ENCODE measurements at places on chromosomes 4 and X. TPM values are rescaled to one million over a fixed set of nuclear protein-coding genes. Genes with fewer than 3 reads are reported as not detected.

DNA sequence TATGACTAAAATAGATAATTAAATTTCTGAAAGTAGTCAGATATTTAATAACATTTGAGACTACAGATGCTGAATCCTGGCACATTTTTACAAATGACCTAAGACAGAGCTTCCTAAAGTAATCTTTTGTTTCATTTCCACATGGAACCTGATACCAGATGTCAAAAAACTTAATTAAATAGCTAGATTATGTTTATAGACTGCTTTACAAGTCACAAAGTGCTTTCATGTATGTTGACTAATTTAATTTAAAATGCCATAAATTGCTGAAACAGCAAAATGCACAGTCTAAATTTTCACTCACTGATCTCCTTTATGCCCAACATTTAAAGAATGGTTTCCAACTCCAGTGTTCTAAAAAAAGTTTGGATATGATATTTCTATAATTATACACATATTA lies 299.1 kb upstream of the TBX22 start:
- no peak for DNase-seq

- DNase-seq = no peak
Observed at GRCh38 chr4:151688003-151688784, 72.6 kb downstream of the GATB start.

DNA sequence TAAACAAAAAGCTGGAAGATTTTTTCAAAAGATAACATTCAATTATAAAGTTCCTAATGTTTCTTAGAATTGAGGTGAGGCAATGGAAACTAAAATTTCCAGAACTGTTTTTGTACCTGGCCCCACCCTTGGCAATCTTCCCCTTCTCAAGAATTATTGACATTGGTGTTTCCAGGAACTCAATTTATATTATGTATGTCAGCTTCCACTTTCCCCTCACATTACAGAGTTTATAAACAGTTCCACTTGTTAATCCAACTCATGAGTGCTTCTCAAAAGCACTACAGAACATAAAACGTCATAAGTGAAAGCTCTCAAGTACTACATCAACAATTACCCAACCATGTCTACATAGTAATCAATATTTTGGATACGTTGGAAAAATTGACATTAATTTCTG lies 107.4 kb downstream of the FAM13A start:
- no peak for DNase-seq

GRCh38 chrX:104864296-104864695 lies 298.3 kb downstream of the IL1RAPL2 start:
- no peak for DNase-seq

DNA sequence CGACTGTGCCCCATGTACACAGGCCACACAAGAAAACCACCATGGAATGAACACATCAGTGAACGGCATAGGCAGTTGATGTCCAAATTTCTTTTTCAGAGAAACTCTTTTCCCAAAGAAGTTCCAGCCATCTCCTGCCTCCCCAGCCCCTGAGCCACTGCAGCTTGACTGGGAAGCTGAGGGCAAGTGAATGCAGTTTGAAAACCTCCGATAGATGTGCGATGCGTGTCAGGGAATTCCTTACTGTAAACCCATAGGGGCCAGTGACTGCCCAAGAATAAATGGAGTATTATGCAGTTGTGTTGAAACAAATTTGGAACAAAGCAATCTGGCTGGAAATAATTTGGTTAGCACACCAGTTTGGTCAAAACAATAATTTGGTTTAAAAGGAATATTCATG lies 72.1 kb downstream of the ENPP6 start:
- no peak for DNase-seq

GRCh38 chr4:173318240-173318639 lies 15.9 kb downstream of the HMGB2 start:
- DNase-seq = no peak

GRCh38 chr4:932713-933070 lies 432 bp downstream of the TMEM175 start:
- no peak for DNase-seq

GRCh38 chrX:74890676-74891430 lies 34.4 kb downstream of the NEXMIF start:
- DNase-seq = no peak

DNA sequence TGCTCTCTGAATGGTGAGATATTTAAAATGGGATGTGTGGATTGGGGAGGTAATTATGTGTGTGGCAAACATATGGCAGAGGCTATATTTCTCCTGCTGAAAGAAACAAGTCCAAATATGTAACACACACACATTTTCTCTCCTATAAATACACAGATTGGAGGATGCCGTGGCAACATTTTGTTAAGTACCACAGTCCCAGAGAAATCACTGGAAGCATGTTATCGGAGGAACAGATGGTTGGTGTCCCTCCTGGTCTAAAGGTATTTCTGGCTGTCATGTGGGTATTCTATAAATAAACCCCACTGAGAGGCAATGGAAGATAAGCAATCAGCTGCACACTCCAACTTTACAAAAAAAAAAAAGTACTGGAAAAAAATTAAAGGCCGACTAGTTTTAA lies 528.3 kb upstream of the BOD1L1 start:
- no peak for DNase-seq

DNA sequence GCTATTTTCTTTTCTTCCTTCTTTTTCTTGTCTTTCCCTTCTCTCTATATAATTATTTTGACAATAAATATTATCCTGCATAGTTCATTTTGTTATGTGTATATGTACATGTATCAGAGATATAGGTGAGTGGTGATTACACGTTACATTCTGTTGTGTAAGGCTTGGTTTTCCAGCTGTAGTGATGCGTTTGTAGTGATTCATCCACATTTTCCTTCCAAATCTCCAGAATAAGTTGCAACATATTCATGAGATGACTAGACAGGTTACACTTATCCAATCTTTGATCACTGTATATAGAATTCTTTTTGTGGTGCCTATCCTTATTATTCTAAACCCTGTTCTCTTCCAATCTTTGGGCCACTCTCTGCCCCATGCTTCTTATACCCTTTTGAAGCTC lies 540.2 kb downstream of the GBA3 start:
- no peak for DNase-seq

DNA sequence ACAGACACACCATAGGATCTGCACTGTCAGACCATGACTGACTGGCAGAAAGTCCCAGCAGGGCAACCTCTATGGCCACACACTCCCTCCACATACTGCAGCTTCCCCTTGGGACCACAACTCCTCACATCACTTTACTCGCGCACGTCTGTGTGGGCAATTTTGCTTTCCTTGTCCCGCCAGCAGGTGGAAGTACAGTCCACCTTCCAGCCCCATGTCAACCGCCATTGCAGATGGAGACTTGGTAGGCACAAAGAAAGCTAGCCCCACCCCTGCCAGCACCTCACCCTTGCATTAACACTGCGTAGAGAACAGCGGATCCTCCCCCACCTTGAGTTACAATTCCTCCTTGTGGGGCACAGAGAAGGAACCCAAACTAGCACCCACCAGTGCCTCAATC lies 74.4 kb upstream of the NAP1L2 start:
- DNase-seq = no peak

DNA sequence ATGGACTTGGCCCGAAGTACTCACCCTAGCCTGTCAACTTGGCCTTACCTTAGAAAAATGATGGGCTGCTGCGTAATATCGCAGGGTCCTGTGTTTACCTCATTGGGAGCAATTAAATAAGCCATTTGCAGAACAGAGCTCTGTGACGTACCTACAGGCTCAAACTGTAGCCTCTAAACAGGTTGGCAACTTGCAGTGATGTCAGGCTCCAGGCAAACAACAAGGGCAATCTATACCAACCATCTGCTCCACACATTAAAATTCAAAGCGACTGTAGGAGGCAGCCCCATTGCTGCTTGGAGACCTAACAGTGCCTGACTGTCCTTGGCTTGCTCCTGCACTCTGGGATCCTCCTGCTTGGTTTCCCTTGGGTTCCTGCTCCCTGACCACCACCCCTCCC lies 17.2 kb downstream of the VGLL1 start:
- no peak for DNase-seq

- no peak for DNase-seq
Observed at GRCh38 chr4:57850141-57850540, 740.0 kb upstream of the IGFBP7 start.

DNA sequence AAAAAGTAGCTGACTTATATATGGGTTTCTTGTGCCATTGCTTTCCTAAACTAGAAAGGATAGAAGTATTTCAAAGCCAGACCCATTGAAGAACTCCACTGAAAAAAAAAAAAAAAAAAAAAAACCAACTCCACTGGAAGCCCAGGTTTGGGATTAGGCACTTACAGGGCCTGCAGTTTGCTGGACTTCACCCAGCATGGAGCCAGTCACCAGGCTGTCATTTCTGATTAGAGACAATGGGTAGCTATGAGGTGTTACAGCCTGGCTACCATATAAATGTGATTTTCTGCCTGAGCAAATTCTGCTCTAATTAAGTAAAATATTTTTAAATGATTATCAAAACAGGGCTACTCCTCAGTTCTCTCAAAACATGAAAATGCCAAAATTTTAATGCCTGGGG lies 49.5 kb downstream of the HS6ST2 start:
- no peak for DNase-seq

GRCh38 chr4:153728660-153729059 lies 31.2 kb downstream of the RNF175 start:
- DNase-seq = no peak

- DNase-seq = no peak
Observed at GRCh38 chr4:8165374-8165896, 6.8 kb upstream of the ABLIM2 start.

DNA sequence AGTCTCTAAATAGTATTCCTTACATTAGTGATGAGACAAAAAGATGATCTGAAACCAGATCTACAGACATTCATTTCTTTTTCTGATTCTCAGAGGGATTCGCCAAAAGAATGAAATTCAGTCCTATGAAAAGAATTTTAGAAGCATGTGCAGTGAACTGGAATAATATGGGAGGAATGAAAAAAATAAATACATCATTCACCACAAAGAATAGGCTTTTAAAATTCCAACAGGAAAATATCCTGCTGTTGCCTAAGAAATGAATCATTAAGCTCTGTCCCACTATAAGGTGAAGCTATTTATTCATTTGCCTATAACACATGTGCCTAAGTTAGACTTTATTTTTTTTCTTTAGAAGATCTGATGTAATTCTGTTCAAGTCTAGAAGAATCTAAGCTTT lies 165.9 kb downstream of the IL15 start:
- no peak for DNase-seq

DNA sequence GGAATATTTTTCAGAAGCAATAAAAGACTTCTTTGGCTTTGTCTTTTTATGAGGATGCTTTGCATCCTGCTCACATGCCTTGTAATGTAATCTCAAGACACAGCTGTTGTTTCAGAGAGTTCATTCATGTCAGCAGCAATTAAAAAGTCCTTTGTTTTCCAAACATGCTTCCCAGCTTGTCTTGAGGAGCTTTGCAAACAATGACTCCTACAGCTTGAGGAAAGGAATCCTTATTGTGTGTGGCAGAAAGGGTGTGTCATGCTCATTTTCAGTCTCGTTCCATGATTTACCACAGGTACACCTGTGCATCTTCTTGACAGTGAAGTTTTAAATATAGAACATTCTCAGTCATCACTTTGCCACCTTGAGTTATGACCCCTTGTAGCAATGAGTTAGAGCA lies 139.2 kb upstream of the AADAT start:
- DNase-seq = peak; percentile 33

GRCh38 chr4:7831330-7831729 lies 108.3 kb downstream of the AFAP1 start:
- no peak for DNase-seq

GRCh38 chr4:10965196-10965595 lies 280.6 kb upstream of the CLNK start:
- DNase-seq = no peak

DNA sequence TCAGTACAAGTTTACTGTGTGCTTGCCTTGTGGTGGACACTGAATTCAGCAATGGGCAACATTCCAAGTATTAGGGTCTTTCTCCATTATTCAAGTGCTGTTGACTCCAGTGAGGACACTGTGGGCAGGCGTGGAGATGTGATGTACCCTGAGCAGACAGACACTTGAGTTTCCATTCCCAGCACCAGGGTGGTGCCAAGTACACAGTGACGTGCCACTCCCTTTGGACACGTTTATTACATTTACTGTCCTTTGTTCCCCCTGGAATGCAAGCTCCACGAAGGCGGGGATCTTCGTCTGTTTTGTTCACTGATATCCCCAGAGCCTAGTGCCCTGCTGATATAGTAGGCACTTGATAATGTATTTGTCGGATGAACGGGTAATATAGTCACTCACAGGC lies 130.6 kb upstream of the STX18 start:
- no peak for DNase-seq

DNA sequence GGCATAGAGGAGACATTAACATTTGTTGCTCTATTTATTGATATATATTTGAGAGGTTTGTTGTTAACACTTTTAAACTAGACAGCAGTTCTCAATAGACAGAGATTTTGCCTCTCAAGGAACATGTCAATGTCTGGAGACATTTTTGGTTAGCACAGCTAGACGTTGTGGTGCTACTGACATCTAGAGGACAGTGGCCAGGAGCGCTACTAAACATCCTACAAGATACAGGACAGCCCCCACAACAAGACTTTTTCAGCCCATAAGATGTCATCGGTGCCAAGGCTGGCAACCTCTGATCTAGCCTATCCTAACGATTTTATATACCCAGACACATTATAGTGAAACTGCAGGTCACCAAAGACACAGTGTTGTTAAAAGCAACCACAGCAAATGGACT lies 18.4 kb upstream of the CTSO start:
- DNase-seq = no peak

DNA sequence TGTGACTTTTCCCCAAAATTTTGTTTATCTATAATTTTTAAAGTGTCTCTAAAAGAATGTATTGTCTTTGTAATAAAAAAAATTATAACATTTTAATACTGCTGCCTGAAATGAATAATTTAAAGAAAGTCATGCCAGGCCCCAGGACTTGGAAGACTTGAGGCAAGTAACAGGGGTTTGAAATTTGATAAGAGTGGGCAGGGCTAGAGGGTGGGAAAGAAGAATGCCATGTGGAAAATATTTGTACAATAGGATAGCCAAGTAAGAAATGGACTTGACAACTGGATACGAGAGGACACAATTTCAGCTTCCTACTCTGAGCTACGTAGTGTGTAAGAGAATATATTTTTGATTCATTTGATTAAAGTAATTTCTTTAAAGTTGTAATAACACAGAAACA lies 36.9 kb upstream of the ANKRD50 start:
- DNase-seq = no peak

- DNase-seq = no peak
Observed at GRCh38 chrX:72526534-72527508, 45.8 kb downstream of the HDAC8 start.

Gene CENPVL3
- 0.40 TPM for polyA plus RNA-seq

Gene CRMP1
- polyA plus RNA-seq = 62.7 TPM

Gene PALLD
- polyA plus RNA-seq = 252 TPM

Gene RPS3A
- polyA plus RNA-seq = 4,021 TPM

Gene SMIM31
- polyA plus RNA-seq = 0.42 TPM

Gene RGN
- 35.3 TPM for polyA plus RNA-seq

Gene TCEAL8
- polyA plus RNA-seq = 191 TPM

Gene SRPK3
- 2.1 TPM for polyA plus RNA-seq

Gene PF4V1
- polyA plus RNA-seq = 1.2 TPM

Gene MAGEB1
- not detected for polyA plus RNA-seq

Gene UCP1
- not detected for polyA plus RNA-seq

Gene VGLL1
- 10.2 TPM for polyA plus RNA-seq

Gene TLL1
- polyA plus RNA-seq = 1.7 TPM

Gene ASMTL
- 46.4 TPM for polyA plus RNA-seq

Data from left renal pelvis (tissue), 4 donors.